BE2C (cell line): ENCODE measurements at places on chromosomes 16 and 17.

DNA sequence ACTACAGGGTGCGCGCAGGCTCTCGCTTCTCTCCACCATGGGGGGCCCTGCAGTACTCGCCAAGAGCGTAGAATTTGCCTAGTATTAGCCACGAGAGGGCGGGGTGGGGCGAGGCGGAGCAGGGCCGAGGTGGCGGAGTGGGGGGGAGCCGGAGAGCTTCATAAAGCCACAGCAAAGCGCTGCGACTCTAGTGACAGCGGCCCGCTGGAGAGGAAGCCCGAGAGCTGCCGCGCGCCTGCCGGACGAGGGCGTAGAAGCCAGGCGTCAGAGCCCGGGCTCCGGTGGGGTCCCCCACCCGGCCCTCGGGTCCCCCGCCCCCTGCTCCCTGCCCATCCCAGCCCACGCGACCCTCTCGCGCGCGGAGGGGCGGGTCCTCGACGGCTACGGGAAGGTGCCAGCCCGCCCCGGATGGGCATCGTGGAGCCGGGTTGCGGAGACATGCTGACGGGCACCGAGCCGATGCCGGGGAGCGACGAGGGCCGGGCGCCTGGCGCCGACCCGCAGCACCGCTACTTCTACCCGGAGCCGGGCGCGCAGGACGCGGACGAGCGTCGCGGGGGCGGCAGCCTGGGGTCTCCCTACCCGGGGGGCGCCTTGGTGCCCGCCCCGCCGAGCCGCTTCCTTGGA is at the start of gene TBX21:
TSS of gene TBX21 (plus strand) at position 190 of the 627 bp plus-strand sequence. CDS start at position 409, 219 bp downstream.
- DNase-seq, result peak; percentile 90

DNA sequence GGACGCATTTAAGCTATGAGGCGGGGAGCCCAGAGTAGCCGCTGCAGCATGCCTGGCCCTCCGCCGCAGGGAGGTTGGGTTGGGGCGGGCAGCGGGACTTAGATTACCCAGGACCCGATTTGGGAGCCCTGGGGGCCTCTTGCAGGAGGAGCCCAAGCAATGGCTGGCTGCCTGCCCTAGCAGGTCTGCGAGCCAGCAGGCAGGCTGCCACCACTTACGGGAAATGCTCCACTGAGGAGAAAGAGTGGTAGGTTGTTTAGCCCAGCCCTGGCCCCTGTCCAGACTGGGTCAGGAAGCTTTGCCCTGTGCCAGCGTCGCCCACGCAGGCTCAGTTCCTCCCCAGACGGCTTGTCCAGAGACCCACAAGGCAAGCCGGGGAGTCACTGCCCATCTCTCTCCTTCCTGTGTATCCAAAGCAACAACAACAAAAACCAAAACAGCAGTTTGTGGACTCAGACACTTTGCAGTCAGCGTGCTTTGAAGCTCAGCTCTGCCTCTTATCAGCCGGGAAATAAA is 10.3 kb upstream of the TVP23A start:
- DNase-seq, result peak; percentile 42

DNA sequence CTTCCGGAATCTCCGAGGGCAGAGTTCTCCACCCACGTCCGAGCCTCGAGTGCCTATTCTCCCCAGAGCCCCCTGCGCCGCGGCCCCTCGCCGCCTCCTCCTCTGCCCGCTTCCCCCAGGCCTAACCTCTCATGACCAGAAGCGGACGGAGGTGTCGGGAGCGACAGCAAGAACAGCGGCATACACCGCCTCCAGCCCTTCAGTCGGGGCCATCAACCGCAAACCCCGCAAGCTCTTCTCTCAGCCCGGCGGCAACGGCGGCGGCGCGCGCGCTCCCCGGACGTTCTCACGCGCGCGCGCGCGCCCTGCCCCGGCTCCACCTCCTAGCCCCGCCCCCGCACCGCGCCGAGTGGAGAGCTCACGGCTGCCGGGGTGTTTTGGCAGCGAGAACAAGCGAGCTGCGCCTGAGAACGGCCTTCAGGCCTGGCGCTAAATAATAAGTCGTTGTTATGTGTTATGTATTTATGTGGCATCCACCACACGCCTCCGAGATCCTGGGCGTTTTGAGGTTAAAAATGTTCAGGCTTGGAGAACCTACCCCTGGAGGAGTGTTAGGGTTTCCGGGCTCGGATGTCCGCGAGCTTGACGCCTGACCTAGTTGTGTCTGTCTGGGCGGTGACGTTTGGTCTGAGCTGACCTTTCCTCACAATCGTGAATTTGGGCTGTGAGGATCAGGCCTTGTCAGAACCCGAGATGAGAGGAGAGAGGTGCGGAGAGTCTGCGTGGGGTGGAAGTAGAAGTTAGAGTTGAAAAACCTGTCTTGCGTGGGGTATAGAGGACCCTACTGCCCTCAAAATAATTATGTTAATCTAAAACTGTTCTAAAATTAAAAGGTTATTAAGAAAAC is at the start of gene RNFT1:
TSS of gene RNFT1 (minus strand) at position 259 of the 847 bp plus-strand sequence. CDS start at position 182, 77 bp downstream.
- peak; percentile 95 for DNase-seq

GRCh38 chr17:28796062-28796461 is 46.5 kb downstream of the FAM222B start:
- no peak for DNase-seq

DNA sequence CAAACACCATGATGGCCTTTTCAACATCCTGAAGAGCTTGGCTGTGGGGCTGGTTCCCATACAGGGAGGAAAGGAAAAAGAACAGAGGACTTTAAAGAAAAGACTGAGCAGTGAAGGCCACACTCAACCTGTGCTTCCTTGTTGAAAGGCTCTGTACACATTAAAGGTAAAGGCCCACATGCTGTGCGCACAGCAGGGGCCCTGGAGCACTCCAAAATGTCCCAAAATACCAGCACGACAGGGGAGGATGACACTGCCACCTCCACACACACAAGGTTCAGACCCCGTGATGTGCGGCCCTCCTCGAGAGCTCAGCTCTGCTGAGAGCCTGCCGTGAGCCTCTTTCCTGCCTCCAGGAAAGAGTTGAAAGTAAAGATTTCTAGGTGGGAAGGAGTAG is 36.5 kb downstream of the FANCA start:
- DNase-seq, result no peak

DNA sequence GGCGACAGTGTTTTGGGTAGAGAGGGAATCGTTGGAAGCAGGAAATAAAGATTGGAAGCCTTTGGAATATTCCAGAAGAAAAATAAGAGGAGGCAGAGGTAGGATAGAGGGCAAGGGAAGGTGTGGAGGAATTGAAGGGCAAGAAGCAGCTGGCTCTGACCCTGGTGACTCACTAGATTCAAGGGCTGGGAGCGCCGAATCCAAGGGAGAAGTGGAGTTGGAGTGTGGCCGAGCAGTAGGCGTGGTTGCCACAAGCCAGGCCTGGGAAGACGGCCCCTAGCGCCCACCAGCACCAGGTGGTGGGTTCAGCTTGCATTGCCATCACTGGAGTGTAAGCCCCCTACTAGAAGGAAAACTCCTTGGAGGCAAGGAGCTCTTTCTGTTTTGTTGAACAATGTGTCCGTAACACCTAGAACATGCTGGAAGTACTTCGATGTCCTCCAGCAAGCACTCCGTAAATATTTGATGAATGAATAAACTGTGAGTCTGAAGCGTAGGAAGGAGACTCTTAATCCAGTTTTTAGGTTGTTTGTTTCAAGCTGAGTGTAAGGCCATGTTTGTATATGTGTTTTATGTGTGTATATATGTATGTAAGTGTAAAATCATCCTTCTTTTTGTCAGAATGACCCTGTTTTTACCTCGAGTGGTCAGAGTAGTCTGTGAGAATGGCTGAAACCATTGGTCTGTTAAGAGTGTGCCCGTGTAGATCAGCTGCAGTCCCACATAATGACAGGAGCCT is 139.5 kb downstream of the CMIP start:
- DNase-seq, result no peak

- no peak for DNase-seq
These were observed 98.5 kb downstream of the PGS1 start for GRCh38 chr17:78476973-78477372.

GRCh38 chr17:55527540-55528118 is 16.4 kb upstream of the SMIM36 start:
- DNase-seq, result peak; percentile 60

DNA sequence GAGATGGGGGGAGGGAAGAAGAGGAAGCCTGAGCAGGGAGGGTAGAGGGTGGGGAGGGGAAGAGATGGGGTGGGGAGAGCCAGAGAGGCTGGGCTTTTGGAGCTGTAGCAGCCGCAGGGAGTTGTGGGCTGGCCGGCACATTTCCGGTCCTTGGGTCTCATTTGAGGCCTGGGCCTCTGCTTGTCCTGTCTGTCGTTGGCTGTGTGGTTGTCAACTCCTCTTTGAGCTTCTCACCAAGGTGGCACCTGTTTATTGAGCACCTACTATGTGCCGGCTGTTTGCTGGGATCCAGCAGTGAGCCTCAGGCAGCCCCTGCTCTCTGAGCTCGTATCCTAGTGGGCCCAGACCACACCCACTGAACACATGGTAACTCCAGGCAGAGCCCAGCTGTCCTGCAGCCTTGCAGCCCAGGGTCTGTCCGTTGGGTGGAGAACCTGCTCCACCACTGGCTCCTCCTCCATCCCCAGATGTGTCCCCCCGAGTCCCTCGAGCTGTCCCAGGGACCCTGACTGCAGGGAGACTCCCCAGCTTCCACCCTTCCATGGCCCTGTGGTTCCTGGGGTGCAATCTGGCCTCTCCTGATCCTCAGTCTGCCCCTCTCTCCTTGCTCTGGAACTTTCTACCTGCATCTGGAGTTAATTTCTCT is 164.9 kb downstream of the IRF8 start:
- DNase-seq, result no peak

DNA sequence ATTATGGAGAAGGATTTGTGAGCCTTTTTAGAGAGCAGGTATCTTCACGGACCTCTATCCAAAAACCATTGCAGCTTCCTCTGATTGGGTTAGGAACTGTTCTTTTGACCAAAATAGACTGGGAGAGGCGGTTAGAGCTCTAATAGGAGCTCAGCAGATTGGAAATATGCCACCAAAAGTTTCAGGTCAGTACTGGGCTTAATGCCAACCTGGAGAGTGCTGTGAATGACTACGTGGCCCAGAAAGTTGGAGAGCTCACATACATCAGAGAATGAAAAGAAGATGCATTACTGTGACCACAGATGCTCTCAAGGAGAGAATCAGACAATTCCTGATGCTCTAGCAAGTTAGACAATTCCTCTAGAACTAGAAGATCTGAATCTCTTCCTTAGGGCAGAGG is 86.5 kb downstream of the ABCA8 start:
- DNase-seq, result no peak

DNA sequence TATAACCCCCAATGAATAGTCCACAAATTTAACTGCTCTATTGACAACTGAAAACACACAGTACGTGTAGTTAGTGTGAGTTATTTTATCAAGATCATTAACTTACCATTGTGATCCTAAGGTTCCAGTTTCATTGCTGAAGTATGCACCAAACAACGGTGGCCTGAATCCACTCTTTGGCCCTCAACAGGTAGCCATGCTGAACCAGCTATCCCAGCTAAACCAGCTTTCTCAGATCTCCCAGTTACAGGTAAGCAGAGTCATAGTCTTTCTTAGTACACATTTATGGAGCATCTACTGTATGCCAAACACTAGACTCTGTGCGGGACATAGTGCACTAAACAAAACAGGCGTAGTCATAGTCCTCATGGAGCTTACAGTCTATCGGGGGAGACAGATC is 40.3 kb upstream of the SLC5A11 start:
- DNase-seq, result no peak

DNA sequence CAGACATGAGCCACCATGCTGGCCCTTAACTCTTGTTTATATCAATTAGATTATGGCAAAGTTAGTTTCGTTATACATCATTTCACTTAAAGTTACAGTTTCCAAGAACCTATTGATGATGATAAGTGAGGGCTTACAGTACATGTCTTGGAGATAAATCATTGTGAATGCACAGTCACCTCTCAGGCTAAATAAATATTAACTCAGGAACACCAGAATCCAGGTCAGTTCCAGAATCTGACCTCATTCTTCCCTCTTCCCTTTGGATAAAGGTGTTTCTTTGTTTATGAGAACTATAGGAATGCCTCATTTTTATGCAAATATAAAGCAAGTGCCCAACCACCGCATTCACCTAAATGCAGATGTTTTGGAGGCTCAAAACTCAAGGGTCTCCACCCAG is 48.4 kb upstream of the CRYM start:
- DNase-seq, result no peak

- no peak for DNase-seq
These were observed 84.2 kb downstream of the ZFHX3 start for GRCh38 chr16:72963533-72964315.

DNA sequence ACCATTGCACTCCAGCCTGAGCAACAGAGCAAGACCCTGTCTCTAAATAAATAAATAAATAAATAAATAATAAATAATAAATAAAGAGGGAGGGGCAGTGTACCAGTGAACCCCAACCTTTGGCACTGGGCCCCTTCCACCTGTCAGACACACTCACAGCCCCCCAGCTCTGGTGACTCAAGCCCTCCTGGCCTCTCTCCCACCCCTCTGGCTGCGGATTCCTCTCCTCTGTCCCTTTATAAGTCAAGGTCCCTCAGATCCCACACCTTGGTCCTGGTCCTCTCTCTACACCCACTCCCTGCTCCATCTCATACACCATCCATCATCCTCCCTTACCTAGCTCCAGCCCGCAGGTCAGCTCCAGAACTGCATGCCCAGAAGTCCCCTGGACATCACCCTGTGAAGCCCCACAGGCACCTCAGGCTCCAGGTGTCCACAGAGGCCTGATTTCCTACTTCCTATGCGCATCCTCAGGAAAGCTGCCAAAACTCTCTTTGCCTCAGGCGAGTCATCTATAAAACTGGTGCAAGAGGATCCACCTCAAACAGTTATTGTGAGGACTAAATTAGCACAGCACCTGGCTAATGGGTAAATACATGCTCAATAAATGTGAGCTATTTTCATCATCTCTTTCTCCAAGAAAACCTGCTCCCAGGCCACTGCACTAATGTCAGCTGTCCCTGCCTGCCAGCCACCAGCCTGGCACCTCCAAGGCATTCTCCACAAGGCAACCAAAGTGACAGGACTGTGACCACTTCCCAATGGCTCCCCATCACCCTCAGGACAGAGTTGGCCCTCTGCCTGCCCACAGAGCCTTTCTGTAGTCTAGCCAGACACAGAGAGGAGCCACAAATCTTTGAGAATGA is 46.8 kb downstream of the BEAN1 start:
- no peak for DNase-seq

DNA sequence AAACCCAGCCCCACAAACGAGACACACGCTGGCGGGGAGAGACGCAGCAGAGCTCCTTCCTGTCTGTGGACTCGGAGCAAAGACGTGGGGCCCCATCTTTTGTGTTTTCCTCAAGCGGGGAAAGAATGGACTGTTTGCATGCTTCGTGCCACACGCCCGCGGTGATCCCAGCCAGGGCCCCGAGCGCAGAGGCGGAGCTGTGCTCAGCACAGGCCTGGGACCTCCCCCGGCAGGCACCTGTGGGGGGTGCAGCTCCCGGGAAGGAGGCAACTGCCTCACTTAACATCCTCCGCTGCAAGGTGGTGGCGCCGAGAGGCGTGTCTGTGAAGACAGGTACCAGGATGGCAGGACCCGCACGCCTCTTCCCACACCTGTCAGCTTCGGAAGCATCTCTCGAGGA is 19.1 kb downstream of the TRARG1 start:
- DNase-seq, result no peak

GRCh38 chr17:62892061-62892675 is 73.9 kb upstream of the TANC2 start:
- no peak for DNase-seq
